ENCODE measurements at places on chromosomes 6 and 20.

- peak; percentile 27 for DNase-seq
These were observed 3.1 kb downstream of the COL12A1 start for GRCh38 chr6:75202676-75203131.

GRCh38 chr6:1747531-1747930, 137.8 kb downstream of the FOXC1 start:
- no peak for DNase-seq

GRCh38 chr6:53984163-53984562, 127.1 kb upstream of the MLIP start:
- peak; percentile 64 for DNase-seq

DNA sequence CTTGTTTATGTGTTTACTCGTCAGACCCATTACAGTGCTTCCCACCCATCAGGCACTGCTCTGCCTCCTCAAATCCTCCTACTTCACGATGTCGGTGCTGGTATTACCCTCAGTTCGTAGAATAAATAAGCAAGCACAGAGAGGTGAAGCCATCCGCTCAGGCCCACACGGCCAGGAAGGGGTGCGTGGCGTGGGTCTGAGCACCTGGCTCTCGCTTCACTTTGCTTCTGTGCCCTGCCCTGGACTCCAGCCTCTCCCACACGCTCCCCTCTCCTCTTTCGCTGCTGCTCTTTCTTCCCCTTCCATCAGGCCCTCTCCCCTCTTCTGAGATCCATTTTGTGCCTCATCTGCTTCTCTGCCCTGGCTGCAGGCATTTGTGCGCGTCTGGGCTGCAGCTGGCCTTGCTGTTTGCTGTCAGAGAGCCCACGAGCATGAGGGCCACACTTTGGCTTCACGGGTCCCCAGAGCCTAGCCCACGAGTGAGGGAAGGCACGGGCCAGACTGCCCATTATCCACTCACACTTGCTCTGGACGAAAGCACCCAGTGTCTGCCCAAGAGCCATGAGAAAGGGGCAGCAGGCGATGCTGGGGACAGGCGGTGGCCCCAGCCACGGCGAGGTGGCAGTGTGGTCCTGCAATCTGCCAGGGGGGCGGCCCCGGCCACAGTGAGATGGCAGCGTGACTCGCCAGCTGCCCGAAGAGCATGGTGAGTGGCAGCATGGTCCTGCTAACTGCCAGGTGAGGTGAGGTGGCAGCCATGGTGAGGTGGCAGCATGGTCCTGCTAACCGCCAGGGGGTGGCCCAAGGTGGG, 96.2 kb upstream of the MPC1 start:
- DNase-seq = no peak

GRCh38 chr20:5297280-5298004, 19.3 kb downstream of the PROKR2 start:
- DNase-seq = no peak

DNA sequence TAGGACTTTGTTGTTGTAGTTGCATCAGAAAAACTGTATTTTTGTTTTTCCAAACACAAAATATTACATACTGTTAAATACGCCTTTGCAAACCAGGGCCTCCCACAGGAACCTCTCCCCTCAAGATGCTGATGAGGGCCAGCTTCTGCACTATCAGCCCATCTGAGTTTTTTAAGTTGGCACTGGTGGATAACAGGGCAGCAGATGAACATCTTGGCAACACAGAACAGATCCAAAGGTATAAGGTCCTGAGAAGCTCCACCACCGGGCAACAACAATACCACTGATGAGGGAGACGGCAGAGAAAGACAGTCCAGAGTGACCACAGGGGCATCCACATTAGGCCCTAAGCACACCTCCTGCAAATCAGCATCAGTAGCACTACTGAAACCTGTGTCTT, 177.7 kb downstream of the DLL1 start:
- no peak for DNase-seq

DNA sequence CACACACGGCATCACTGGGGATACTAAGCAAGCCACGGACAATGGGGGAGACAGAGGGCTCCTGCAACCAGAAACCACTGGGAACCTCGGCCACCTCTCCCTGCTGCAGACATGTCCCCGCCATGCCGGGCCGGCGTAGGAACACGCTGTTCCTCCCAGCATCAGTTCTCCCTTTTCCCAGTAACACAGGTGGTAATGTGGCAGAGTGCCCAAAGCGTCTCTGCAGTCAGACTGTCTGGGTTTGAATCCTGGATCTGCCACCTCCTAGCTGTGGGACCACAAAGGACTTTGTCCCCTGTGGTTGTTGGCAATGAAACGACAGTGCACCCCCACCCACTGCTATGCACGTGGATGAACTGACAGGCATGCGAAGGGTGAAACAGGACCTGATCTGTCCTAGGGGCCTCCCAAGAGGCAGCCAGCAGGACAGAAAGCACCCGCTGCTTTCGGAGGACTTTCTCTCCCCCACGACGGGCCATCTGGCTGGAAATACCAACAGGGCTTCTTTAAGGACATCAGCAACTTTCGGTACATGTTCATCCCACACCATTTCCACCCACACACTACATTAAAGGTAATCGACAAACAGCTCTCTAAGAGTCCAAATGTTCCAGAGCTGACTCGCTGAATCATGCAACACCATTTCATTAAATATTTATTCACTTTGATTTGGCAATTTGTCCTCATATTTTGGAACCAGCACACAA, 74.1 kb downstream of the SULF2 start:
- DNase-seq = no peak

DNA sequence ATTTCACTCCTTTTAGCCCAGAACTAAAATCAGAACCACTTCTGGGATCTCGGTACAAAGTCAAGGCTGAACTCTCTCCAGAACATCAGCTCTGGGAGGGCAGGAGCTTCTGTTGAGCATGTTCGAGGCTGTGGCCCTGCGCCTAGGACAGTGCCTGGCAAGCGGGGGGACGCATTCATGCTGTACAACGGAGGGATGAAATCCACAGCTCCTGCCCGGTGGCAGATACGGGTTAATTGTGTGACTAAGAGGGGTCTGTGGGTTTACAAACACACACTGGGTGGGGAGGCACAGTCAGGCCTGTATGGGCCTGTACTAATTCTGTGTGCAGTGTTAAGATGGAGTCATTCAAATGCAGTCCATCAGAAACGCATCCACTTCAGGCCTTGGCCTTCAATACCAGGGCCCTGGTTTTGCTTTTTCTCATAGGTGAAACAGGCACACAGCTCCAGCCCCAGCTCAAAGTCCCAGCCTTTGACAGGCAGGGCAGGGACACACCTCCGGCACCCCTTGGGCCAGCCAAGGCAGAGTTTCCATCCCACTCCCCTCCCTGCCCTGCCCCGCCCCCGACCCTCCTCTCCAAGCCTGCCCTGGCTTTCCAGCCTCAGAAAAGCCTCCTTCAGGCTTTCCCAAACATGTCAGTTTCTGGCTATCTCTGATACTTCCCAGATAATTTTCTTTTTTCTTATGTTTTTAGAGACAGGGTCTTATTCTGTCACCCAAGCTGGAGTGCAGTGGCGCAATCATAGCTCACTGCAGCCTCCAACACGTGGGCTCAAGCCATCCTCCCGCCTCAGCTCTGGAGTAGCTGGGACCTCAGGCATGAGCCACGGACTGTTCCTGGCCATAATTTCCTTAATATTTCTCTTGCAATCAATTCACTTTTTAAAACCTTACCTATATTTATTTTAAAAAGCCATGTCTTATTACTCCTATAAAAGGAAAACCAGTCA, 109.8 kb downstream of the SULF2 start:
- no peak for DNase-seq

GRCh38 chr6:29919506-29920445, 22.6 kb upstream of the HLA-A start:
- no peak for DNase-seq

GRCh38 chr6:10412461-10413261, 2.2 kb downstream of the TFAP2A start:
- no peak for DNase-seq
